HS-5 (cell line): ENCODE measurements at places on chromosomes 12 and 14.

- DNase-seq, result no peak
Observed at GRCh38 chr12:45705404-45705803, 24.1 kb upstream of the ARID2 start.

- DNase-seq, result no peak
Observed at GRCh38 chr14:95346266-95346665, 26.6 kb upstream of the CLMN start.

DNA sequence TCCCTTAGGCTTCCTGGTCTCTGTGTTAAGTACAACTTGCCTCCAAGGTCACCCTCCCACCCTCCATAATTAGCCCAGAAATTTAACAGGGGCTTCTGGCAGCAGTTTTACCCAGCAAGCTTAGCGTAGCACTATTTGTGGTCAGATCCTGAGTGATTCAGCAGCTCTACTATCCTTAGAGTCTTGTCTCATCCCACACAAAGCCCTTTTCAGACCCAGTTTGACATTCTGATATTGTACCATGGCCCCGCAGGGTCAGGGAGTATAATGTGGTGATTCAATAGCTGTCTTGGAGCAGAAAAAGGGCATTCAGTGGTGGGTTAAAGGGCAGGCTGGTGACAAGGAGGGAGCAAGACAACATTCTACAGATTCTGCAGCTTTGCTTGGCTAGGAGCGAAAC lies 153.8 kb upstream of the DDHD1 start:
- no peak for DNase-seq

- DNase-seq, result no peak
Observed at GRCh38 chr14:51210594-51210993, 29.5 kb upstream of the TMX1 start.

DNA sequence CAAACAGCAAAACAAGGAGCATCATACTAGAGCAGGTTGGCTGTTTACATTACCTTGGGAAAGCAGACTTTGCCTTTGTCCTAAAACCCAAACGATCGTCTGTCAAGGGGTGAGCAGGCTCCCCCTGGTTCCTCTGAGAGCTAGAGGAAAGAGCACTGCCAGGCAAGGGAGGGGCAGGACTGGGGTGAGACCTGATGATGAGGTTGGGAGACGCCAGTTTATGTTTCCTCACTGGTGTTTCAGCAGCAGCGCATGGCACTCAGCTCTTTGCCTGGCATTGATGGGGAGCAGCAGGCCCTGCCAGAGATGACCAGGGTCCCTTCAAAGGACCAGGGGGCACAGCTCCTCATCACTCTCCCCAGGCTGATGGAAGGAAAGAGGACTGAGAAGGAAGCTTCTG lies 7.9 kb upstream of the KRT2 start:
- DNase-seq, result no peak

DNA sequence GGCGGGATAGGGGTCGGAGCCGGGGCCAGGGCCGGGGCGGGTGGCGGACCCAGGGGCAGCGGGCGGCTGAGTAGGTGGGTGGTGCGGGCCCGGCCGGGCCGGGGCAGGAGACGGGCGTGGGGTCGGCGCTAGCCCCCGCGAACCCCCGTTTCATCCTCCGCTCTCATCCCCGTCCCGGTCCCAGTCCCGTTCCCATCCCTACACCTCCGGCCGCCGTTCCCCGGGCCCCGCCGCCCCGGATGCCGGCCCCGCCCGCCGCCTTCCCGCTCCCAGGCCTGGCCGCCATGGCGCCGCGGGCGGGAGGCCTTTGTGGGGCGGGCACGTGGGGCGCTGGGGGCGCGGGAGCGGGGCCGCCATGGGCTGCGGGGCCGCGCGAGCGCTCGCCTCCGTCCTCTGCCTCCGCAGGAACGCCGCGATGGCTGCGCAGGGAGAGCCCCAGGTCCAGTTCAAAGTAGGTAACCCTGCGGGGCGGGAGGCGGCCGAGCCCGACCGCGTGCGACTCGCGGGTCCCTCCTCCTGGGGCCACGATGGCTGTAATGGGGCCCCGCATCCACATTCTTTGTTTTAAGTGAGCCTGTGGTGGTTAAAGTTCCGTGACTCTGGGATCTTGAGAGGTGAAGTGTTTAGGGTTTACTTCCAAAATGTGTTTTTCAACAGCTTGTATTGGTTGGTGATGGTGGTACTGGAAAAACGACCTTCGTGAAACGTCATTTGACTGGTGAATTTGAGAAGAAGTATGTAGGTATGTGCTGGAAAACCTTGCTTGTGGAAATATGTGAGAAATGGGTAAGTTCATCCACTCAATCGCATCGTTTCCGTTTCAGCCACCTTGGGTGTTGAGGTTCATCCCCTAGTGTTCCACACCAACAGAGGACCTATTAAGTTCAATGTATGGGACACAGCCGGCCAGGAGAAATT lies 572 bp downstream of the RAN start:
- DNase-seq, result no peak

DNA sequence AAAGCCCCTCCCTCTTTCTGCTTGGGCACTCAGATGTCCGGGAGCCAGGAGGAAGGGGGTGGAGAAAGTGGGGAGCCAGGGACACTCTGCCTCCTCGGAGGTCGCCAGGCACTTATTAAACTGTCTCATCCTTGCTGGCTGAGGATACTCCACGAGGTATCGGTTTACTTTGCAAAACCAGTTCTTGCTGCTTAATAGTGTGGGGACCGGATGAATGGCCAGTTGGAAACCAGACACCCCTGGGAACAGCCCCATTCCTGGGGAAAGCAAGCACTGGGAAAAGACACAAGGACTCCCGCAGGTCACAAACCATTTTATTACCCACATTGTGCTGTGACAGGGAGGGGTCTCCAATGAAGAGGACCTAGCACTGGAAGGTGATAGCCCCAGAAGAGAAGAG lies 34.2 kb downstream of the CCDC88C start:
- no peak for DNase-seq

DNA sequence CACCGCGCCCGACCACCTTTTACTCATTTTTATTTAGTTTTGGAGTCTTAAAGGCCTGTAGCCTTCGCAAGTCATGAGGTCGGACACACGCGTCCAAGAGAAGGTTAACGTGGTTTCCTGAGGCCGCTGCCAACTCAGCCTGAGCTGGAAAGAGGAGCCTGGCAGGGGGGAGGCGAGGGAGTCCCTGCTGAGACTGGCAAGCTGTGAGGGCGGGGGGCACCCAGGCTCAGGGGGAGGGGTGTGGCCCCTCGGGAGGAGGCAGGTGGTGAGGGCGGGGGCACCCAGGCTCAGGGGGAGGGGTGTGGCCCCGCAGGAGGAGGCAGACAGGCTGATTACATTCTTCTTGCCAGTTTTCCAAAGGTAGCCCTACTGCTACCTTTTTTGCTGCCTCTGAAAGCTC lies 143.2 kb downstream of the PIWIL1 start:
- no peak for DNase-seq

DNA sequence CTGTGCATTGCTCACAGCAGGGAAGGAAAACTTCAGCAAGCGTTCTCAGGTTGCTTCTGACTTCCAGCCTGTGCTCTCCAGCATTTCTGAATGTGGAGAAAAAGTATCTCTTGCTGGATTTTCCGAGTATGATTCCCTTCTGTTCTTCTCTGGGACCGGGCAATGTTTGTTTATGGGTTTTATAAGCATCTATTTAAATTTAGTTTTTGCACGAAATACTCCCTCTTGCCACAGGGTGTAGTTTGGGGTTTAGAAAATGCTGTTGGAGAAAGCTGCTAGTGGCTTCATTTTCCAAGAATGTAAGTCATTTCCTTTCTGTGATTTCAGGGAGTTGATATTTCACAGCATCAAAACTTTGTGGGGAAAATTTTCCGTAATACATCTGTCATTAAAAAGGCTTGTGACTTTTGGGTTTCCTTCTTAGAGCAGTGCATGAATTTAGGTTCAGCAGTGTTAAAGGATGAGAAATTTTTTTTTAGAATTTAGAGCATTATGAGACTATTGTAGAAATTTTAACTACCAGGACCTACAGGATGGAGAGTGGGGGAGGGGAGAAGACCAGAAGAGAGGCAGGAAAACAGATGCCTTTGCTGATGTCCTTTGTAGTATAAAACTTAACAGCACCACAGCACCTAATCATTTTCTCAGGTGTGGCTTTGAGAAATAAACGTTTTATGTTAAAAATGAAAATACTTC lies 1.5 kb downstream of the FRMD6 start:
- DNase-seq, result peak; percentile 65

DNA sequence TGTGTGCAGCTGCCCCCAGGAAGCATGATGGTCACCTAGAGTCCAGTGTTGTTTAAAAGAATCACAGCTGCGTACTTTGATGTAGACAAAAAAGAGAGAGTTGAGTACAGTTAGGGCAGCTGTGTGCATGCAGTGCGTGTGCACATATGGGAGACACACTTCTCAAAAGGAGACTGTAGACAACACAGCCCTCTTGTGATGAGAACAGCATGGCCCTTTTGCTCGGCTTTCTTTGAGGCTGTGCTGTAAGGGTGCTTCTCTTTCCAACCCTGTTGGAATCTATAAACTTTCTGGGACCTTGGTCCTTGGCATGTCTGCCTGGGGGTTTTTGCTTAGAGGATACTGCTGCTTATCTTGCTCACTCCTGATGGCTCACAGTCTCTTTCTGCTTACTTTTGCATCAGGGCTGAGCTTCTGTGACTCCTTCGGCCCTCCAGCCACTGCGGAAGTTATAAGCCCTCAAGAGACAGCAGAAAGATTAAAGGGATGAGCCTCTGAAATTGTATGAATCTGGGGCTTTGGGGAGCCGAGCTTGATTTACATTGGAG lies 102.9 kb downstream of the DYRK2 start:
- no peak for DNase-seq

DNA sequence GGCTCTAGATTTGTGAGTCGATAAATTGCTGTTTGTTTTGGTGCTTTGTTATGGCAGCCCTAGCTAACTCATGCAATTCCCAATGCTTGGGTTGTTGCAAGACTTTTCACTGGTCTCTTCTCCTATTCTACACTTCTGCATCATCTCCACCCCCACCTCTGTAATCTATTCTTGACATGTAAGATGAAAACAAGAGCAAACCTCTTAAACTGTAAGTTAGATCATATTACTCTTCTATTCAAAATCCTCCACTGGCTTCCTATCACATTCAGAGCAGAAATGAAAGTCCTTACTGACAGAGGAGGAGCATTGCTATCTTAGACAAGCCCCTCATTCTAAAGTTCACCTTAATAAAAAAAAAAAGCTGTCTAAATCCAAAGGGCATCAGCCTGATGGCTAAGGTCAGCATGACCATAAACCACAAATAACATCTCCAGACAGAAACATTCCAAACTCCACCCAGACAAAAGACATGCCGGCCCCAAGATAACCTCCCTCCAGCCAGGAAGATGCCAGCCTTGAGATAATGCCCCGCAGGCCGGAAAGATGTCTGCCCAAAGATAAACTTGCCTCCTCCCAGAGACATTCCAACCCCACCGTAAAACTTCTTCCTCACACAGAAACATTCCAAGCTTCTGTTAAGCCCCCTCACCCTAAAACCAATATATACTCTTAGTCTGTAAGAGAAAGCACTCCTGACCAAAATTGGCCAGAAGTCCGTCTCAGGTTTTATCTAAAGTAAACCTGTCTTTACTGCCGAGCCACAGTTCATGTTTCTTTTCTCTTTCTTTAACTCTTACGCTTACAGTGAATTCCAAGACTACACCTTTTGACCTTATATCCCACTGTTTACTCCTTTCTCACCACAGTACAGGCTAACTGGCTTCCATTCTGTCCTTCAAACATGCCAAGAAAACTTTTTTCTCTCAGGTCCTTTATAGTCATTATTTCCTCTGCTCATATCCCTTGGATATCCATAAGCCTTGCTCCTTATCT lies 308.9 kb downstream of the KCNH5 start:
- no peak for DNase-seq

DNA sequence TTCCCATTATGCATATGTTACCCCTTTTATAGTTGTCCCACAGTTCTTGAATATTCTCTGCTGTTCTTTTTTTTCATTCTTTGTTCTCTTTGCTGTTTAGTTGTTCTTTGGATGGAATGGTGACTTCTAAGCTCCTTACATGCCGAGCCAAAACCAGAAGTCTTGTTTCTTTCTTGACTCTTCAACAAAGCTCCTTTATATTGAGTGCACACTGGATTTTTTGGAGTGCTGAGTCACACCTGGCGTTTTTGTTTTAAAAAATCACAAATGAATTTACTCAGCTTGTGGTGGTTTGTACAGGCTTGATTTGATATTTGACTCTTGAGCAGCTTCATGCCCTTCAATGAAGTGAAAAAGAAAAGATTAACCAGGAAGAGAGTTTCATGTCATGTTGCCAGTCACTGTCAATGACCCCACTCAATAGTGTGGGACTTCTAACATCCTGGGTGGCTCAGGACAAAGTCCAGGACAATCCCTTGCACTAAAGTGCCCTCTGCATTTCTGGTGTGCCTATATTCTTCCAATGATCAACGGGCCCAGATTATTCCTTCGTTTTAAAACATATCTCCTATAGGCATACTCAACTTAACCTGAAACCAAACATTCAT lies 112.4 kb upstream of the SLC38A4 start:
- no peak for DNase-seq

GRCh38 chr14:54329082-54329695 lies 67.6 kb upstream of the CDKN3 start:
- DNase-seq, result peak; percentile 25
